Immature natural killer cell (primary cell): ENCODE measurements at places on chromosomes 1 and 21.

GRCh38 chr1:87224201-87224600 is 104.5 kb upstream of the LMO4 start:
- no peak for DNase-seq

DNA sequence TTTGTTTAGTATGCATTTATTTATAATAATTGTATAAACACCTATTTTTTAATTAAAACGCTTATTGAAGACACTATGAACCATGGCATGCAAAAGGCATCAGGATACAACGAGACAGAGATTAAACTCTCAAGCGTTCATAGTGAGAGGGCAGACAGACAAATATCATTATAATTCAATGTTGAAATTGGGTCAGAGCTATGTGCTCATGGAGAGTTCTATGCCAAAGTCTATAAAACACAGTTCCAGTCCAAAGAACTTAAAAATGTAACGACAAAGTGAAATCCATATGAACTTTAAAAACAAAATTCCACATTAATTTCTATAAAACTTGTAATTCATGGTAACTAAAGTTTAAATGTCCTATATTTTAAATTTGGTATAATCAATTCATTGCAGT is 724.0 kb downstream of the LTN1 start:
- no peak for DNase-seq

DNA sequence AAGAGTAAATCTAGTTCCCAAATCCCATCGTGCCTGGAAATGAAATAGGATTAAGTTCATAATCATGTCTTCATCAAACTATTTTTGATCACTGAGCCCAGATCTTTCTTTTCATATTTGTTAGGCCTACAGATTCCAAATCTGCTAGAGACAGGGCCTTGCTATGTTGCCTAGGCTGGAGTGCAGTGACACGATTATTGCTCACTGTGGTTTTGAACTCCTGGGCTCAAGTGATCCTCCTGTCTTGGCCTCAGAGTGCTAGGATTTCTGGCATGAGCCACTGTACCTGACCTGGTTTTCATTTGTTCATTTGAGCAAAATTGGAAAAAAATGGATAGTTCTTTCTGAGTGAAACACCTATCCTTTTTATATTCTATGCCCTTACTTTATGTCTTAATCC is 28.0 kb upstream of the DIPK1A start:
- no peak for DNase-seq

DNA sequence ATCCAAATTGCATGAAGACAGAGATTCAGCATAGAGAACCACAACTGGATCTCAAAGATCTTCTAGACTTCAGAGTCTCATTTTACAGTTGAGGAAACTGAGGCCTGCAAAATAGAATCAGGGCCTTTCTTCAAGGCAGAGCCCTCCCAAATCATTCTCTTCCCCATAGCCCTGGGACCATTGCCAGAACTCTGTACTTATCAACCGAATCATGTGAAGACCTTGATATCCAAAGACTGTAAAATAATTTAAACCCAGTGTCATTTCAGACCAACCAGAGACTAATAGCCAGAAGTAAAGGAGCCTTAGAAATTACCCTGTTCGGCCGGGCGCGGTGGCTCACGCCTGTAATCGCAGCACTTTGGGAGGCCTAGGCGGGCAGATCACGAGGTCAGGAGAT is 90.1 kb downstream of the DTL start:
- DNase-seq: no peak

GRCh38 chr1:24278726-24279125 is 40.4 kb upstream of the GRHL3 start:
- DNase-seq: no peak
